Activated naive CD8-positive, alpha-beta T cell treated with anti-CD3 and anti-CD28 coated beads for 36 hours (primary cell): ENCODE measurements at places on chromosomes 11 and 22. TPM values are rescaled to one million over a fixed set of nuclear protein-coding genes. Genes with fewer than 3 reads are reported as not detected.

The DLG2 gene
- 1.9 TPM for total RNA-seq

The MAJIN gene
- 0.14 TPM for total RNA-seq

The UBASH3B gene
- total RNA-seq = 30.6 TPM

The DNAJB13 gene
- 0.18 TPM for total RNA-seq

The MAPK8IP2 gene
- 0.16 TPM for total RNA-seq
